Activated CD4-positive, alpha-beta T cell treated with anti-CD3 and anti-CD28 coated beads, Interleukin-2, amount 50 U/mL, for 16 hours (primary cell): ENCODE measurements at places on chromosomes 5 and 9.

DNA sequence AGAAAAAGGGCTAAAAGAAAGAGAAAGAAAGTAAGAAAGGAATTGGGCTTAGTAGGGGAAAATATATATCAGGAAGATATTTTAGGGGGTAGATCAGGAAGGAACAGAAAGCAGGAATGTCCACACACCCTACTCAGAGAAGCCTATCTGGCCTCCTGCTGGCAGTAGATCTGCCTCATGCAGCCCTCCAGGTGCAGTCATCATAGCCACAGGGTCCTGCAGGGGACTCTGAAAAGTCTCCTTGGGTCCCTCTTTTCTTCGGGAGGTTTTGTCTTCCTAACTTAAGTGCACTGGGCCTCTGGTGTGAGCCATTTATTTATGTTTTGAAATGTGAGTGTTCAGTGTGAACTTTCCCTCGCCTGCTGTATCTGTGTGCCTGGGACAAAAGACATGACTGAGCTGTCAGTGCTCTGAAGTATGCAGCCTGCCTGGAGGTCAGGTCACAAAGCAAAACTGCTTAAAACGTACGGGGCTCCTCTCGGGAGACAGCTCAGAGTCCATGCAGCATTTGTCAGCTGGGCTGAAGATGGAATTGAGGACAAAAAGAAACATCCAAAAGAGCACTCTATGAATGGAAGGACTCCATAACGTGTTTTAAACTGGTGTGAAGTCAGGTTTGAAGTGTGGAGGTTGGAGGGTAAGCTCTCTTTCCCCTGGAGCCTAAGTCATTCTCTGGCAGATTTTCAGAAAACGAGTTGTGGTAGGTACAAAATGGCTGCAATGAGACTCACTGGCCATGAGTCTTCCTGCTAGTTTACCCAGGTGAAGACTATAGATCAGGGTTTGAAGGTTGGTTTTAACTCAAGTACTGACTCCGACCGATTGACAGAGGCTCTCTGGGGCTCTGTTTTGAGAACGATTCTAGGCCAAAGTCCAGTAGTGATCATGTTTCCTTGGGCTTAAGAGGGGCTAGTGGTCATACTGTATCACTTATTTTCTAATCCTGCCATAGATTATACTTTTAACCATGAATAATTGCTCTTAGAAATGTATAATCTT lies 151.8 kb upstream of the GDNF start:
- DNase-seq = no peak

GRCh38 chr9:124621371-124622328 lies 114.5 kb upstream of the NR5A1 start:
- no peak for DNase-seq

DNA sequence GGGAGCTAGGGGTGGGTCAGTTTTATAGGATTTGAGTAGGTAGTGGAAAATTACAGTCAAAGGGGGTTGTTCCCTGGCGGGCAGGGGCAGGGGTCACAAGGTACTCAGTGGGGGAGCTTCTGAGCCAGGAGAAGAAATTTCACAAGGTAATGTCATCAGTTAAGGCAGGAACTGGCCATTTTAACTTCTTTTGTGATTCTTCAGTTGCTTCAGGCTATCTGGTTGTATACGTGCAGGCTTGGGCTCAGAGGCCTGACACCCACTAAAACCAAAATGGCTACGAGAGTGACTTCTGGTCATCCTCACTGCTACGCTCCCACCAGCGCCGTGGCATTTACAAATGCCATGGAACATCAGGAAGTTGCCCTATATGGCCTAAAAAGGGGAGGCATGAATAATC lies 20.7 kb upstream of the NXNL2 start:
- DNase-seq = no peak

DNA sequence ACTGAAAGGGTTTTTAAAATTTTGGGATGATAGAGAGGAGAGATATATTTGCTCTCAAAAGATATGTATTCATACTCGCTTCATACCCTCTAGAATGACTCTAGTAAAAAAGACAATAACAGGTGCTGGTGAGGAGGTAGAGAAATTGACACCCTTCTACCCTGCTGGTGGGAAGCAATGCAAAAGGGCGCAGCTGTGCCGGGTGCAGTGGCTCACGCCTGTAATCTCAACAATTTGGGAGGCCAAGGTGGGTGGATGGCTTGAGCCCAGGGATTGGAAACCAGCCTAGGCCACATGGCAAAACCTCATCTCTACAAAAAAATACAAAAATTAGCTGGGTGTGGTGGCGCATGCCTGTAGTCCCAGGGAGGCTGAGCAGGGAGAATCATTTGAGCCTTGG lies 33.9 kb upstream of the NXNL2 start:
- no peak for DNase-seq

DNA sequence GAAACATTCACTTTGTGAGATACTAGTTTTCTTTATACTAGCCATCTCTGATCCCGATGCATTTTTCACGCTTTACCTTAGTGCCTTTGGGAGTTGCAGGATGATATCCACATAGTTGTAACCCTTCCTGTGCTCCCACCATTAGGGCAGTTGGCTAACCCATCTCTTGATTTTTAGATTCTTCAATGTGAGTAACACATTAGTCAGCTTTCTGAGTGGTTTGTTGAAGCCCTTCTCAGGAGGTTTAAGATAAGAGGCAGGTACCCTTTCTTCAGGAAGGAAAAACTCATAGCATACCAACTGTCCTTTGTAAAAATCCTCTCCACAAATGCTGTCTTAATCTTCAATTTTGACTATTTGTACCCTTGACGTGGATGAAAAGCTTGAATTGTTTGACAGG lies 392.3 kb downstream of the DMAC1 start:
- DNase-seq = no peak
